ENCODE measurements at places on chromosomes 5 and 9. TPM values are rescaled to one million over a fixed set of nuclear protein-coding genes. Genes with fewer than 3 reads are reported as not detected.

Gene NKD2
- 23.9 TPM for total RNA-seq

Gene SLC45A2
- 2.4 TPM for total RNA-seq

Gene SPATA31E1
- not detected for total RNA-seq

Gene KCNV2
- not detected for total RNA-seq

Gene KIF4B
- not detected for total RNA-seq

Gene PTGR1
- total RNA-seq = 50.1 TPM

Gene INSL6
- total RNA-seq = not detected

Gene ANKRD55
- not detected for total RNA-seq

Gene DOCK8
- total RNA-seq = 5.7 TPM

Gene PCDHGA11
- 3.3 TPM for total RNA-seq

Gene TXNDC8
- not detected for total RNA-seq

Gene HK3
- total RNA-seq = not detected

Gene GFI1B
- total RNA-seq = not detected

Gene IFNK
- not detected for total RNA-seq

Gene EPB41L4A
- total RNA-seq = 37.7 TPM

Gene TLR4
- total RNA-seq = not detected

Gene MARVELD2
- 71.6 TPM for total RNA-seq

Gene PIP5KL1
- total RNA-seq = 3.4 TPM

Gene HRH2
- 1.2 TPM for total RNA-seq

Gene SPOCK1
- total RNA-seq = 32.9 TPM

Gene PSIP1
- total RNA-seq = 82.3 TPM

Gene PPP3R2
- not detected for total RNA-seq

Gene EMB
- total RNA-seq = 31.1 TPM

Gene ARL14EPL
- not detected for total RNA-seq

Gene LCN1
- not detected for total RNA-seq

Gene GPR150
- total RNA-seq = not detected

Gene DOK3
- total RNA-seq = 13.7 TPM

Gene PCAT7
- 13.1 TPM for total RNA-seq

Gene LCN12
- 16.2 TPM for total RNA-seq

Gene SHOC1
- total RNA-seq = not detected

Gene F12
- 4.0 TPM for total RNA-seq

Gene PARP8
- total RNA-seq = 26.7 TPM

Gene TOR2A
- 21.8 TPM for total RNA-seq

Gene ABHD17B
- total RNA-seq = 38.3 TPM
